ENCODE measurements at places on chromosomes 2 and 18. TPM values are rescaled to one million over a fixed set of nuclear protein-coding genes. Genes with fewer than 3 reads are reported as not detected.

GRCh38 chr2:200307724-200308545 is 1.4 kb downstream of the SPATS2L start:
- no peaks in the 10 kb centered on the region for H3K36me3 ChIP-seq
- H3K27me3 ChIP-seq, result peaks cover 65% of the 10 kb centered on the region
- no peak for DNase-seq

- H3K27ac ChIP-seq, result no peak overlapping the region
- H3K4me3 ChIP-seq, result no peak overlapping the region
- no peaks in the 10 kb centered on the region for H3K36me3 ChIP-seq
- no peak for DNase-seq
- no peaks in the 10 kb centered on the region for H3K4me1 ChIP-seq
These were observed 206.5 kb upstream of the TCF4 start for GRCh38 chr18:55794288-55795052.

- H3K36me3 ChIP-seq, result no peaks in the 10 kb centered on the region
- H3K27ac ChIP-seq, result no peak overlapping the region
- H3K4me1 ChIP-seq, result no peaks in the 10 kb centered on the region
- H3K4me3 ChIP-seq, result no peak overlapping the region
- no peaks in the 10 kb centered on the region for H3K27me3 ChIP-seq
These were observed 88.5 kb upstream of the RBBP8 start for GRCh38 chr18:22844628-22845027.

DNA sequence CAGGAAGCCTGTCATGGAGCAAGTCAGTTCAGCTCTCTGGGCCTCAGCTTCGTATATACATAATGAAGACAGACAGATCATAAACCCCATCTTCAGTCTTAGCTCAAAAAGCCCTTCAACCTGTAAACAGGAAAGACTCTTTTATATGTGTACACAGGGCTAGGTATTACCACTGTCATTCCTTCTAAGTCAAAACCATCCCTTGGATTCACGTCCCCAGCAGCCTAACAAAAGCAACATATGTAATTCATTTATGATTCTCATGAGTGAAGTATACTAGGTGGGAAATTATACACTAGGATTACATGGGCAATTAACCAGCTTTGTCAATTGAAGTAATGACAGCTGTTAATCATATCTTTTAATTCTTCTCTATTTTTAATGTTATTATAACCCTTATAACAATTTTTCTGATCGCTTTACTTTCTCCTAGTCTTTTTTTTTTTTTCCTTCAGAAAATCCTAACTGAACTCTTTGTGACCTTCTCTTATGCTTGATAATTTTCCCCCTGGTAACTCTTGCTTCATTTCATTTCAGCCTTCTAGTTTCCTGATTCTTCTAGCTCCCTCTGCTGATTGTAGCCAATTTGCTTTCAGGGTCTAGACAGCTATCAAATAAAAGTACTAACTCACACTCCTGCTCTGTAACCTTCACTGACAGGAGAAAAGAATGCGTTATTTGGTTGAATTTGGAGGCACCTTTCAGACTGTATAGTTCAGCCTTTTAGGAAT is 99.7 kb downstream of the RBM43 start:
- H3K4me1 ChIP-seq, result no peaks in the 10 kb centered on the region
- H3K27me3 ChIP-seq, result no peaks in the 10 kb centered on the region
- H3K4me3 ChIP-seq, result no peak overlapping the region
- no peak for DNase-seq
- no peak overlapping the region for H3K27ac ChIP-seq

GRCh38 chr2:106053116-106053515 is 141.0 kb downstream of the UXS1 start:
- DNase-seq, result no peak
- H3K27ac ChIP-seq, result no peak overlapping the region
- H3K4me3 ChIP-seq, result no peak overlapping the region

GRCh38 chr2:41169744-41170143 is 717.9 kb upstream of the SLC8A1 start:
- DNase-seq, result no peak
- no peak overlapping the region for H3K27ac ChIP-seq
- no peaks in the 10 kb centered on the region for H3K4me1 ChIP-seq
- H3K27me3 ChIP-seq, result no peaks in the 10 kb centered on the region
- no peaks in the 10 kb centered on the region for H3K36me3 ChIP-seq
- no peak overlapping the region for H3K4me3 ChIP-seq

DNA sequence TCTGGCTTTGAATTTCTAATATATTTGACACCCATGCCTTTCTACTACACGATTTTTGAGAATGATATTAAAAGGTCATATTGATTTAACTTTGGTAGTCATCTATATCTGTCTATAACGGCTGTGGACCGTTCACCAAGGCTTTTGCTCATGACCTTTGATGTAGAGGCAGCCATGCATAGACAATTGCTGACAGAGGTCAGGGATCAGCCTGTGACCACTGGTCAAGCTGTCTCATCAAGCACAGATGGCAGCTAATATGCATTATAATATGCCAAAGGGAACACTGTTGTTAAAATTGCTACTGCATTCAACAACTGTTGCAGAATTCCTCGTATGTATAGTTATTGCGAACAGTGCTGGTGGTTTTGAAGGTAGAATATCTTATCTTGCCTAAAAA is 323.9 kb upstream of the DSEL start:
- H3K27ac ChIP-seq, result no peak overlapping the region
- H3K4me3 ChIP-seq, result no peak overlapping the region
- DNase-seq, result no peak
- H3K27me3 ChIP-seq, result no peaks in the 10 kb centered on the region
- H3K4me1 ChIP-seq, result no peaks in the 10 kb centered on the region

DNA sequence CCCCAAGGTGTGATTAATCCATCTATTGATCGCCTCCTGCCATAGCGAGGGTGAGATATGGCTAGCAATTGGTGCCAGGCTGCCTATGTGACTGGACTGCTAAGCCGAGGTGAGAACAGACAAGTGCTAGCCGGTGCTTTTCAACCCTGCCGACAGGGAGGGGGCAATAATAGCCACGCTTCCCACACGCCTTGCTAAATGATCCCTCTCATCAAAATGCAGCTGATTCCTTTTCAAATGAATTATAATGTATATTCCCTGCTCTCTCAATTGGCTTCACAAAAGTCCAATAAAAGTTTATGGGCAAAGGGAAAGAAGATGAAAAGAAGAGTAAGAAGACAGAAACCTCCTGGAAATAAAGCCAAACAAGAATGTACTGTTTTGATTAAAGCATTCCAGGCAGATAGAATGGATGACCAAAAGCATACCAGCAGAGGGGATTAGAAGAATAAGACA is 235.6 kb downstream of the ICOS start:
- H3K27ac ChIP-seq, result no peak overlapping the region
- H3K27me3 ChIP-seq, result no peaks in the 10 kb centered on the region
- H3K36me3 ChIP-seq, result no peaks in the 10 kb centered on the region
- H3K4me3 ChIP-seq, result no peak overlapping the region
- no peaks in the 10 kb centered on the region for H3K4me1 ChIP-seq
- no peak for DNase-seq

WNT10A gene
- 1.1 TPM for total RNA-seq

DNA sequence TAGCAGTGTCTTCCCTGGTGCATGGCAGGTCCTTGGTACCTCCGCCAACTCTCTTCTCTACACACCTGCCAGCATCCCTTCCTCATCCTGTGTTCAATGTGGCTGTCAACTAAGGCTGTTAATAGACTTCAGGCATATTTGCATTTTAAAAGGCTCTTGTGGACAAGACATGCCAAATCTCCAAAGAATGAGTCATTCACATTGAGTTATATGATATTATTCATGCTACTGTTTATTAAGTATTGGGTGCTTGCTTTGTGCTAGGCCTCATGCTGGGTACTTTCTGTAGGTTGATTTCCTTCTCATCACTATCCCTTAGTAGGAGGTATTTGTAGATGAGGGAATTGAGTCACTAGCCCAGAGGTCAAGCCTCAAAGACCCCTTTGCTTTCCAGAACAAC is 5.2 kb downstream of the MYO1B start:
- H3K4me3 ChIP-seq, result no peak overlapping the region
- DNase-seq, result no peak
- H3K27ac ChIP-seq, result no peak overlapping the region
- H3K4me1 ChIP-seq, result peaks cover 15% of the 10 kb centered on the region

DNA sequence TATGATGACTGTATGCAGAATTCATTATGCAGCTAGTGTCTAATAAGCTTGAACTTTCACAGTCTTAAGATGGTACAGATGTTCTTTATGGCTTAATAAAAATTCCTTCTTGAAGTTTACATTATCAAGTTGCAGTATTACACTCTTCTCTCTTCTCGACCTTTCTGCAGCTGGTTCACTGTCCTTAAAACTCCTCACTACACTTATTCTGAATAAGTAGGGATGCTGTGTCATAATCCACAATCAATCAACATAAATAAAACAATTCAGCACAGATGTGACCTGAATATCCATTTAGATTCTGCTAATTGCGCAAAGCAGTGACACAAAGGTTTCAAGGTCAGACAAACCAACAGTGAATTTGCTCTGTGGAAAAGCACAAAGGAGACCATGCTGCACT is 356.8 kb downstream of the SUCLG1 start:
- DNase-seq, result no peak
- no peak overlapping the region for H3K4me3 ChIP-seq
- H3K36me3 ChIP-seq, result no peaks in the 10 kb centered on the region

RBM44 gene
- total RNA-seq, result 0.85 TPM

UPP2 gene
- total RNA-seq, result not detected

- H3K4me3 ChIP-seq, result no peak overlapping the region
- H3K27me3 ChIP-seq, result no peaks in the 10 kb centered on the region
- no peak for DNase-seq
- H3K4me1 ChIP-seq, result no peaks in the 10 kb centered on the region
- H3K36me3 ChIP-seq, result no peaks in the 10 kb centered on the region
- H3K27ac ChIP-seq, result no peak overlapping the region
These were observed 57.4 kb upstream of the COL3A1 start for GRCh38 chr2:188916736-188917135.

- DNase-seq, result no peak
- H3K27me3 ChIP-seq, result no peaks in the 10 kb centered on the region
- H3K36me3 ChIP-seq, result no peaks in the 10 kb centered on the region
These were observed 47.7 kb downstream of the EMX1 start for GRCh38 chr2:72965016-72965415.

VWC2L gene
- total RNA-seq, result not detected

GRCh38 chr18:57738078-57738477 is 65.0 kb downstream of the ATP8B1 start:
- H3K27me3 ChIP-seq, result no peaks in the 10 kb centered on the region
- no peak for DNase-seq
- H3K36me3 ChIP-seq, result no peaks in the 10 kb centered on the region
- no peaks in the 10 kb centered on the region for H3K4me1 ChIP-seq
- no peak overlapping the region for H3K4me3 ChIP-seq

- H3K36me3 ChIP-seq, result no peaks in the 10 kb centered on the region
- H3K27me3 ChIP-seq, result no peaks in the 10 kb centered on the region
- no peaks in the 10 kb centered on the region for H3K4me1 ChIP-seq
- no peak for DNase-seq
- no peak overlapping the region for H3K27ac ChIP-seq
These were observed 435.1 kb upstream of the CDH20 start for GRCh38 chr18:60898111-60898510.

DNA sequence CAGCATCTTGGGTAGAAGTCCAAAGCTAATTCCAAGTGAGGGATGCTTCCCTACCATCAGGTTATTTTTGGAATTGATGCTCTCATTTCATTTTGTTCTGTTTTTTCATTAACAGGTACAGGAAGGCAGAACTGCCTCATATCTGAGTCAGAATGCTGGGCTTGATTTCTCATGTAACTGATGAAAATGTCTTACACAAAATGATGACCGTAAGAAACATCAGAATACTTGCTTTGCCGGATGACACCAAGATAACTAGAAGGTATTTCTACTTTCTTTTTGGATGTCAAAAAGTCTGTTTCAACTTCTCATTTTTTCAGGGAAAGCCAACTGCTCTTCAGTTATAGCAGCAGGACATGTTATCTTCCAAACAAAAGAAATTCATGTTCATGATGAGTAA is 62.6 kb downstream of the ETAA1 start:
- no peaks in the 10 kb centered on the region for H3K36me3 ChIP-seq
- H3K4me3 ChIP-seq, result no peak overlapping the region
- H3K27ac ChIP-seq, result no peak overlapping the region
- DNase-seq, result no peak

- no peak overlapping the region for H3K4me3 ChIP-seq
- no peaks in the 10 kb centered on the region for H3K36me3 ChIP-seq
- no peak for DNase-seq
- no peaks in the 10 kb centered on the region for H3K27me3 ChIP-seq
- H3K4me1 ChIP-seq, result no peaks in the 10 kb centered on the region
These were observed 26.6 kb downstream of the GULP1 start for GRCh38 chr2:188318161-188318749.

CCNT2 gene
- 27.0 TPM for total RNA-seq

DNA sequence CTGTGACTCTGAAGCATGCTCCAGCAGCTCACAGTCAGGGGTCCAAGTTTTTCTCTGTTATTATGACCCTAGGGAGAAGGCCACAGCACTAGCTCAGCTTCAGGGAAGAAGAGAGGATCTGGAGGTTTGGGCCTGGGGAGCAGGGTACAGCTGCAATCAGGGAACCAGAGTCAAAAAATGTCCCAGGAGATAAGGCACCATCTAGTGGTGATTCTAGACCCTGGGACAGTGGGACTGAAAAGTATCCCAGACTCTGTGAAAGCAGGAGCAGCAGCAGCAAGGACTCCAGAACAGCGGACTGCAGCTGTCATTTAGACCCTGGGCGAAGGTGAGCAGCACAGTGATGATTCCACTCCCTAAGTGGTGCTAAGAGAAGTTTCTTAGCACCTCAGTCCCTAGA is 278.4 kb upstream of the DDX18 start:
- no peaks in the 10 kb centered on the region for H3K4me1 ChIP-seq
- no peaks in the 10 kb centered on the region for H3K36me3 ChIP-seq
- no peaks in the 10 kb centered on the region for H3K27me3 ChIP-seq
- DNase-seq, result no peak
- no peak overlapping the region for H3K4me3 ChIP-seq

COQ10B gene
- 19.2 TPM for total RNA-seq

DNA sequence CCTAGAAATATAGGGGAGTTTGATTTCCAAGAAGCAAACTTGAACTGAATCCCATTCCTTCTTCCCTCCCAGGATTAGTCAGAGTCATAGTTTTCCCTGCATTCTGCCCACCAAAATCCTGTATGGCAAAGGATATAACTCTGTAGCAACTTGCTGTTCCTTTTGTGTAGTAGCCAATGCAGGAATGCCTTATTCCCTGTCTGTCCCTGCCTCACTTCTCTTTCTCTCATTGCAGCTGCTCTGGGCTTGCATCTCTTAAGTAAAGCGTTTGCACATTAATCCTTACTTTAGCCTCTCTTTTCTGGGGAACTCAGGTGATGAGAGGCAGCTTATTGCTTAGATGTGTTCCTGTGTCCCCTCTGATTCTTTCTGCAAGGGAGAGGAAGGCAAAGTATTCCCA is 333.1 kb upstream of the VWC2L start:
- H3K27me3 ChIP-seq, result no peaks in the 10 kb centered on the region
- DNase-seq, result no peak
- H3K4me3 ChIP-seq, result no peak overlapping the region
- no peaks in the 10 kb centered on the region for H3K4me1 ChIP-seq
- H3K36me3 ChIP-seq, result no peaks in the 10 kb centered on the region

GRCh38 chr2:57330447-57330846 is 716.2 kb upstream of the VRK2 start:
- no peaks in the 10 kb centered on the region for H3K27me3 ChIP-seq
- H3K36me3 ChIP-seq, result no peaks in the 10 kb centered on the region
- H3K4me1 ChIP-seq, result no peaks in the 10 kb centered on the region
- no peak overlapping the region for H3K27ac ChIP-seq

GRCh38 chr18:50143294-50143693 is 51.7 kb downstream of the MYO5B start:
- H3K27me3 ChIP-seq, result no peaks in the 10 kb centered on the region
- no peaks in the 10 kb centered on the region for H3K36me3 ChIP-seq
- DNase-seq, result no peak
- no peaks in the 10 kb centered on the region for H3K4me1 ChIP-seq

Data from thymus (tissue), 14 donors.